GDM1 (cell line): ENCODE measurements at places on chromosomes 12 and 14.

DNA sequence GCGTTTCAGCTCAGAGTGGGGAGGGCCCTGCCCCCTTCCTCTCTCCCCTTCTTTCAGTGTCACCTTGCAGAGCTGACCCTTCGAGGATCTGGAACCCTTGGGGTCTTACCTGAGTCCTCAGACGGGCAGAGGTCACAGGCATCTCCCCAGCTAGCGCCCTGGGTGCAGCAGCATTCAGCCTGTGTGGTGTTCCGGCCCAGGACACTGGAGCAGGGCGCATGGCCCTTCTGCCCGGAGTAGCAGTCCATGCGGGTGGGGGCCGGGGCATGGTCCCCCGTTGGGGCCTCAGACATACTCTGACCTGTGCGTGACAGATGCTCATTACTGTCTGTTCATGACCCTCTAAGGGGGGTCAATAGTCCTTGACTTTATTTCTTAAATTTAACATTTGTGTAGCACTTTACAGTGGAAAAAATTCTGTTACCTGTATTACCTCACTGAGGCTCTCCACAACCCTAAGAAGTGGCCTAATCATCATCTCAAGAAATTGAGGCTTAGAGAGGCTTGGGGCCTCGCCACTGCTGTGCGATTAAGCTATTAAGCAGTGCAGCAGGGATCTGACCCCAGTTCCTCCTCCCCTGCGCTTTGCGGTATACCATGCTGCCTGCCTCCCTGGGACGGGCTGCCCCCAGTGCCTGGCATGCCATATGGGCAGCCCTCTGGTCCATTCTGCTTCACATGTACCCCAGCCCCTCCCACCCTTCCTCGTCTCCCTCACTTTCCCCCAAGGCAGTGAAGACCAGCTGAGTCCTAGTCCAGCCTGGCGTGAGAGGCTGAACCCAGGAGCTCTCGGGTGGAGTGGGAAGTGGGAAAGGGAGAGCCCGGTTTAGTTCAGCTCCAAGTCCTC, 11.5 kb downstream of the ISCA2 start:
- DNase-seq, result no peak

DNA sequence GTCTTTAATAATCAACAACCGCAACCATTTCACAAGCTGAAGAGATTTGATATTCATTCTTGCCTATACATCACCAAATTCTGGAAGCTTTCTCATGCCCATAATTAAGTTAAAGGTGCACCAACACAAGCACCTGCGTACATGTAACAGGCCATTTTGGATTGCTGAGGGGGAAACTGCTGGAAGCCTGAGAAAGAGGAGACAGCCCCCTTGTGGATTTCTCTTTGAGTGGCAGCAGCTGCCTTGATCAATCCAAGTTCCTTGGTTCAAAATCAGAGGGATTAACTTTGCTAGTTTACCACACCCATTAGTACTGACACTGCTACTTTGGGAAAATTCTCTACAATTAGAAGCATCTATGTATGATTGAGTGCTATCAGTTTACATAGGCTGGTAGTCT, 321.1 kb downstream of the NOVA1 start:
- no peak for DNase-seq

GRCh38 chr12:47856721-47857575, 37.2 kb upstream of the HDAC7 start:
- DNase-seq, result no peak

DNA sequence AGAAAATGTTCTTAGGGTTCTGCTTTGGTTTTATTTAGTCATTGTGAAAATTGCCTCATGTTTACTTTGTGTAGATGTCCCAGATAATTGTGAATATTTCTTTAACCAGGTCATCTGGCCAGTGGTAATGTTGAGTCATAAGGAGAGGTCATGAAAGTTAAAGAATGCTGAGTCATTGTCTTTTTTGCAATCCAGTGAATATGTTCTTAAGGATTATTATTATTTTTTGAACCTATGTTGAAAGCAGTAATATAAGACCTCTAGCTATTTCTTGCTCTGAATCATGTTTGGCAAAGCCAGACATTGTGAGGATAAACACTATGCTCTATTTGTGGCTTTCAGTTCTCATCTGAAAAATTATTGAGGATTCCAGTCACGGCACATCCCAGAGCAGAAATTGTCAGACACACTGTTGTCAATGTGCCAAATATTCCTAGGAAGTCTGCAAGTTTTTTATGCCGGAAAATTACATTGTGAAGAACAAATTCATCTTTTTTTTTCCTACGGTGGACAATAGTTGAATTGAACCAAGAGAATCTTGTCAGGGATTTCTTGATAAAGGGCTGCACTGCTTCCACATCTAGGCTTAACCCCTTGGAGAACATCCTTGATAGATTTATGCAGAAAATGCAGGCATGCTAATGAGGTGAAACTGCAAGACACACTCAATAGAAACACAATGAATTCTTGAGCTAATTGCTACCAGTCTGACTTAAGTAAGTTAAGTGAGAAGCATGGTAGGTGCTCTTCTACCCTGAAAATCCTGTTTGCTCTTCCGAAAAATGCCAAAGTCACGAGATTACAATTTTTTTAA, 369.6 kb downstream of the ATP23 start:
- no peak for DNase-seq

- no peak for DNase-seq
These were observed 10.1 kb upstream of the CLEC12A start for GRCh38 chr12:9961106-9961505.

- DNase-seq, result no peak
These were observed 323.3 kb upstream of the TMEM132C start for GRCh38 chr12:127943481-127944210.

DNA sequence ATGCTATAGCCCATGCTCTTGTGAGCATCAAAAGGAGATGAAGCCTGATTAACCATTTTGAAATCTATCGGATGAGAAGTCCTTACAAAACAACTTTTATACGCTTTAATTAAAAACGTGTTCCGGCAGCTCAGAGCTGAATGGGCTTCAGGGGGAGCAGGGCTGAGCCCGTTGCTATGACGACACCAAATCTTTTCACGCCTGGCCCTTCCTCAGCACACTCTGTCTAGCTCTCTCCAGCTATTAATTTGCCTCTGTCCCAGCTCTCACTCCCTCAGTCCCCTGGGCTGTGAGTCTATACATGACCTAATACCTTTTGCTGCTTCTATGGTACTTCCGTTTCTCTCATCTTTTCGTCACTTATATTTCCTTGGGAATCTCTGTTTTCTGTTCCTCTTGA, 15.8 kb downstream of the FOXA1 start:
- DNase-seq, result no peak

GRCh38 chr12:96698965-96699364, 208.1 kb upstream of the NEDD1 start:
- no peak for DNase-seq

GRCh38 chr14:76908834-76909233, 82.6 kb downstream of the LRRC74A start:
- DNase-seq, result peak; percentile 96

DNA sequence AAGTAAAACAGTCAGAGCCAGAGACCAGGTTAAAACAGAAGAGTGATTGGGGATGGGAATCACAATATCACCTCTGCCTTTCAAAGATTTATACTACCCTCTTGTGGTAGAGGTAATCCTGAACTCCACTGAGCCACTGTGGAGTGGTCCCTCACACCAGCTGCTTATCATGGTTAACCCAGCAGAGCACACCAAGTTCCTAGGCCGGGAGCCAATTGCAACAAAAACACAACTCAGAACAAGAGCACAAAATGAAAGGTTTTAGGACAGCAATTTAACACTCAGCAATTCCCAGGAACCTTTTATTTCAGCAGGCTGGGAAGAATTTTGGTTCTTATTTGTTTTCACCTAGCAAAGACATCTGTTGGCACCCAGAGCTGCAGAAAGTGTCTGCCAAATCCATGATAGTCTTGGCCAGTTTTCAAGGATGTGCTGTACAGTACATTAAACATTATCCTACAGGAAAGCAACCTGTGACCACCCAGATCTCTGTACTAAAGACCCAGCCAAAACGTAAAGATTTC, 220.5 kb upstream of the ATXN7L3B start:
- DNase-seq, result no peak

- no peak for DNase-seq
These were observed 33.3 kb upstream of the GCH1 start for GRCh38 chr14:54935958-54936357.

GRCh38 chr12:130796985-130797686, 41.9 kb downstream of the STX2 start:
- DNase-seq, result no peak

- no peak for DNase-seq
These were observed 1066.1 kb downstream of the FLRT2 start for GRCh38 chr14:86596024-86596423.

DNA sequence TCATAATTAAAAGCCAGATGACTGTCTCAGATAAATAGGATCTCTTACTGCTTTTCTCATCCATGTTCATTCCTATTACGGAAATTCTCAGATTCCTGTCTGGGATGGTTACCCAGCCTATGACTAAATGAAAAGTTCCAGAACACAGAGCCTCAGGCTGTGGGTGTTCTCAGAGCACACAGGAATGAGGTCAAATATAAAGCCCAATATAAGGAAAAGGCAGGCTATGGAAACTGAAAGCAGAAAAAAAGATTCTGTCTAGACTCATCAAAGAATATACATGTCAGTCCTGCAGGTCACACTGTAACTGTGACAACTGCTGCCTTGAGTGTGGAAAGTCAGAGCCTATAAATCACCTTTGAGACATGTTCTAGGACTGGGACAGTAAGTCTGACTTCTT, 64.3 kb downstream of the DCAF5 start:
- no peak for DNase-seq

DNA sequence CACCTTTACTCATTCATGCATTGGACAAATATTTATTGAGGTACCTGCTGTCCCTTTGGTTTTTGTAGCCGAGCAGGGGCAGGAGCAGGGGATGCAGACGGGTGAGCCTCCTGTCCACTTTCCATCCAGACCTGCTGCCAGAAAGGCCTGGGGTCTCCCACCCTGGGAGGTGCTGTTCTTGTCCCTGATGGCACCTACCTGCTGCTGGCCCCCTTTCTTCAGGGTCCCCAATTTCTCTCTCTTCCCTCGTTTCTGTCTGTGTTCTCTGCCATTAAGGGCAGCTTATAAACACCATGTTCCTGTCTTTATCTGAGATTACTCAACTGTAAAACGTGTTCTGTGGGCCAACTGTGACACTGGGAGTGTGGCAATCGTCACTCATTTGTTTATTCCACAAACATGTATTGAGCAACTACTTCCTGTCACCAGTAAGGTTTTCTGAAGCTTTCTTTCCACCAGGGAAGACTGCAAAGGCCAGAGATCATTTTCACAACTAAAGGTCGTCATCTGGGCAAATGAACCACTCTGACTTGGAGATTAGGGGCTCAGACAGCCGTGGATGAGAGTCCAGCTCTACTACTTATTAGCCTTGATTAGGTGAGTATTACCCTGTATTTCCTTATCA, at the start of gene HAL:
HAL (minus strand) TSS at position 311 of the 625 bp plus-strand sequence. CDS start 434 bp downstream, outside the sequence.
- DNase-seq, result no peak

- no peak for DNase-seq
These were observed 23.1 kb upstream of the C14orf180 start for GRCh38 chr14:104556256-104557021.

GRCh38 chr12:90679674-90680073, 275.3 kb downstream of the CCER1 start:
- DNase-seq, result no peak

- no peak for DNase-seq
These were observed 81.0 kb downstream of the TMX1 start for GRCh38 chr14:51321036-51321435.

DNA sequence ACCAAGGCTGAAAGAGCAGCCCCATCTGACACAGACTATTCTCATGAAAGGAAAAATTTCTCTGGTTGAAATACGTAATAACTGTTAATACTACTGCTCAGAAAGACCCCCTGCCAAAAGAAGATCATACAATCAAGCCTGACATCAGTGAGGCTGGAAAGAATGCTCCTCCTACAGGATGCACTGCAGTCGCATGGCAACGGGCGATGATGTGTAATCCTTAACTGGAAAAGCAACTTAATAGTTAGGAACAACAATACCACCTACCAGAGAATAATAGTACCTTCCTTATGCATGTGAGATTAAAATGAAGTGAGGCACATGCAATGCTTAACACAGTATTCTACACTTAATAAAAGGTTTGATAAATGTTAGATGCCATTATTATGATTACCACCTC, 1.2 kb upstream of the GOLGA5 start:
- DNase-seq, result no peak

GRCh38 chr14:67749341-67750084, 47.8 kb downstream of the RDH12 start:
- DNase-seq, result no peak

DNA sequence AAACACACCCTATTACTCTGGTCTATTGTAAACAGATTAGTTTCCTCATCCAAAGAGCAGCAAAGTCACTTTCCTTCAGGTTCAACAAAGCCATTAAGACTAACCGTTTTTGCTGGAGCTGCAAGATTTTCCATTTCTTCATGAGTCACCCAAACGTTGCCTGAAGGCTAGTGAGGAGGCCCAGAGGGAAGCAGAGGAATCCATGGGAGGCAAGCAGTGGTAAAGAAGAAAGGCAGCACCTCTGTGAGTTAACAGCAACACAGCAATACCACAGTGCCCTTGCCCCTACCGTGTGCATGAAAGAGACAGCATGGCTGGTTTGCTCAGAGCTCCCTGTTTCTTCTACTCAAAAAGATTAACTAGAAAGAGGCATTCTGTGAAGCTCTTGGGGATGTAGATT, 206.3 kb downstream of the ACSS3 start:
- DNase-seq, result no peak

- peak; percentile 28 for DNase-seq
These were observed 122.9 kb downstream of the PRKCH start for GRCh38 chr14:61444215-61444768.

GRCh38 chr14:59161561-59162175, 26.8 kb upstream of the DAAM1 start:
- no peak for DNase-seq

- no peak for DNase-seq
These were observed 9.4 kb downstream of the PPP1R12A start for GRCh38 chr12:79925492-79925891.

GRCh38 chr14:102882226-102882906, 40.1 kb upstream of the AMN start:
- DNase-seq, result no peak

GRCh38 chr12:4157122-4157521, 116.4 kb upstream of the CCND2 start:
- no peak for DNase-seq

DNA sequence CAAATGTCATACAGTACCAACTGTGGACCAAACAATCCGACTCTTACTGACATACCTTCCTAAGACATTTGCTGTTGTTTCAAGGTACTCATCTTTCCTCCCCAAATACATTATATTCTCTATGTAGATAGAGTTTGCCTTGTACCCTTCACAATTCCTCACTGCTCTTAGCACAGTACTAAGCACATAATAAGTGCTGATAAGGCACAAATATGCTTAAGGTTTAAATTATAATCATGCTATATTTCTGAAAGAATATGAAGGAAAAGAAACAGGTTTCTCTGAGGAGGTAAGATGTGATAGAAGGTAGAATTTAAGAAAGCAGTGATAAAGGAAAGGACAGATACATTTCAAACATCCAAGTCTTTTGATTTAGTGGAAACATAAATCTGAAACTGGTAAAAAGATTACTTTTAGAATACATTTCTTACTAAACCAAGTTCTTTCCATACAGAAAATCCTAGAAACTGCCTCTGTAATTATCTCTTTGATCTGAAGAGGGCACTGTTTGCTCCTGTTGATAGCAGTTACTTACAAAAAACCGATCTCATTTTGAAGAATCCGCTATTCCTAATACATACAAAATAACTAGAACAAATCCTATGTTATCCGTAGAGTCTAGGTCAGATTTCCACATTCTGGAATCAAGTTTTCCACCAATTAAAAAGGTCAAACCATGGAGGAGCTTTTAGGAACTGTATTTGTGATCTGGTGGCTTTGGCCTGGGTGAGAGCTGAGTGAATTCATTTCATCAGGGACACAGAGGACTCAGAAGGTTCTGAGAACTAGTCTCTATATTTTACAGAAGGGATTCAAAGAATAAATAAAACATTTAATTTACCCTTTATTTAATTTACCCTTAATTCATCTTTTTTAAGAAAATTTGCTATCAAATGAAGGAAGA, 311.9 kb downstream of the DAD1 start:
- no peak for DNase-seq
